ENCODE measurements at places on chromosomes 11 and 22.

- no peaks in the 10 kb centered on the region for H3K27me3 ChIP-seq
- H3K27ac ChIP-seq, result no peak overlapping the region
- H3K36me3 ChIP-seq, result no peaks in the 10 kb centered on the region
- DNase-seq, result no peak
Observed at GRCh38 chr11:92253421-92253820, 28.8 kb downstream of the FAT3 start.

GRCh38 chr22:45648301-45649117, 23.1 kb upstream of the ATXN10 start:
- no peak for DNase-seq
- H3K4me3 ChIP-seq, result no peak overlapping the region
- no peak overlapping the region for H3K27ac ChIP-seq
- no peaks in the 10 kb centered on the region for H3K27me3 ChIP-seq
- H3K4me1 ChIP-seq, result peaks cover 8% of the 10 kb centered on the region

GRCh38 chr11:81987829-81988472, 745.7 kb downstream of the FAM181B start:
- H3K36me3 ChIP-seq, result no peaks in the 10 kb centered on the region
- peaks cover 6% of the 10 kb centered on the region for H3K4me1 ChIP-seq
- no peak overlapping the region for H3K27ac ChIP-seq
- H3K27me3 ChIP-seq, result no peaks in the 10 kb centered on the region
- DNase-seq, result peak; percentile 61

- no peaks in the 10 kb centered on the region for H3K27me3 ChIP-seq
- no peaks in the 10 kb centered on the region for H3K4me1 ChIP-seq
- H3K4me3 ChIP-seq, result no peak overlapping the region
- no peak for DNase-seq
- no peak overlapping the region for H3K27ac ChIP-seq
Observed at GRCh38 chr11:75592715-75593114, 30.7 kb downstream of the SERPINH1 start.

DNA sequence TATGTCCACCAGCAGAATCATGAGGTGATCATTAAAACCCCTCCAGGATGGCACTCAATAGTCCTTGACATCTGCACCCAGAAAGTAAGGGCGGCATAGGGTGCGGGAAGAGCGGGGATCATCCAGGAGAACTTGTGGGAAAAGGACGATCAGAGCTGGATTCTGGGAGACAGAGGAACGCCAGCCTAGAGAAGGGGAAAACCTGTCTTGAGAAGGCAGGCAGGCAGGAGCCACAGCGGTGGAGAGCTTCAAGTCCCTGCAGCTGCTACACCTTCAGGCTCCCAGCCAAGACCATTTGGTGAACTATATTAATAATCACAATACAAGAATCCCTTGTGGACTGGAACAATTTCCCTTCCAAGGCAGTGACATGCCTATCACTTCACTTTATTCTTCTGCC, 134.3 kb downstream of the BUD13 start:
- DNase-seq, result no peak
- H3K27ac ChIP-seq, result no peak overlapping the region
- no peaks in the 10 kb centered on the region for H3K27me3 ChIP-seq
- H3K36me3 ChIP-seq, result no peaks in the 10 kb centered on the region
- H3K4me3 ChIP-seq, result no peak overlapping the region

GRCh38 chr11:121722431-121723245, 269.9 kb upstream of the SORL1-AS1 start:
- peak overlapping the region; percentile 81 for H3K27ac ChIP-seq
- H3K27me3 ChIP-seq, result no peaks in the 10 kb centered on the region
- peak; percentile 92 for DNase-seq
- H3K4me1 ChIP-seq, result no peaks in the 10 kb centered on the region
- H3K36me3 ChIP-seq, result no peaks in the 10 kb centered on the region

- H3K27me3 ChIP-seq, result no peaks in the 10 kb centered on the region
- no peak overlapping the region for H3K4me3 ChIP-seq
- H3K4me1 ChIP-seq, result no peaks in the 10 kb centered on the region
- DNase-seq, result no peak
- H3K27ac ChIP-seq, result no peak overlapping the region
Observed at GRCh38 chr11:120858740-120859139, 165.2 kb upstream of the TBCEL start.

DNA sequence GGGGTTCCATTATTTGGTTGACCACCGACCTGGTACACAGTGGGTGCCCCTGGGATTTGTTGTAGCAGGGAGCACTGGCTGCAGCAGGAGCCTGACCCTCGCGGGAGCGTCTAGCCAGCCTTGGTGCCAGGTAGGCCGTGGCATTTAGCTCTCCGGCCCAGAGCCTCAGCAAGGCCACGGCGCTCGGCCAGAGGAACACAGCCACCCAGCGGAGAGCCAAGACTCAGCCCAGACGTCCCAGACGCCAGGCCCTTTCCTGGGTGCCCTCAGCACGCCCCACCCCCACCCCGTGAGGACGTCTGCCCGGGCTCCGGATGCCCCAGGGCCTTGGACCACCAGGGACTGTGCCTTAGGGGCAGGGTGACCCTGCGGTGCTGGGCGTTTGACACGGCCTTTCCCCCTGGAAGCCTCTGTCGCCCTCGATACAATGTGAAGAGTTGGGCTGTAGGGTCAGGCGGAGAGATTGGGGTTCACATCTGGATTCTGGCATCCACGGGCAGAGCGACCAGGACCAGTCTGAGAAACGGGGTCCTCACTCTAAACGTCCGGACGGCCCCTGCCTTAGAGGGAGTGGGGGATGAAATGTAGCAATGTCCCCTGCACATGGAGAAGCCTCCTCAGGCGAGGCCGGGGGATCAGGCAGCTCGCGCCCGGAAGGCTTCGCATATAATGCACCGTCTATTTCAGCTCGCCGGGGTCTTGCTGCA, 99.2 kb upstream of the FGF3 start:
- H3K4me3 ChIP-seq, result no peak overlapping the region
- DNase-seq, result no peak
- no peaks in the 10 kb centered on the region for H3K4me1 ChIP-seq
- H3K27me3 ChIP-seq, result no peaks in the 10 kb centered on the region
- H3K27ac ChIP-seq, result peak overlapping the region; percentile 62

- H3K4me3 ChIP-seq, result no peak overlapping the region
- H3K27me3 ChIP-seq, result no peaks in the 10 kb centered on the region
- H3K4me1 ChIP-seq, result no peaks in the 10 kb centered on the region
- H3K27ac ChIP-seq, result no peak overlapping the region
- no peaks in the 10 kb centered on the region for H3K36me3 ChIP-seq
Observed at GRCh38 chr11:27194976-27195375, 154.4 kb downstream of the BBOX1 start.

GRCh38 chr11:31240340-31240904, 129.1 kb downstream of the DCDC1 start:
- no peak overlapping the region for H3K4me3 ChIP-seq
- no peak for DNase-seq
- H3K36me3 ChIP-seq, result no peaks in the 10 kb centered on the region
- no peak overlapping the region for H3K27ac ChIP-seq
- H3K27me3 ChIP-seq, result no peaks in the 10 kb centered on the region

GRCh38 chr11:59259047-59259446, 46.3 kb upstream of the MPEG1 start:
- no peak overlapping the region for H3K4me3 ChIP-seq
- DNase-seq, result no peak
- no peak overlapping the region for H3K27ac ChIP-seq
- no peaks in the 10 kb centered on the region for H3K27me3 ChIP-seq
- H3K36me3 ChIP-seq, result no peaks in the 10 kb centered on the region
- H3K4me1 ChIP-seq, result no peaks in the 10 kb centered on the region

DNA sequence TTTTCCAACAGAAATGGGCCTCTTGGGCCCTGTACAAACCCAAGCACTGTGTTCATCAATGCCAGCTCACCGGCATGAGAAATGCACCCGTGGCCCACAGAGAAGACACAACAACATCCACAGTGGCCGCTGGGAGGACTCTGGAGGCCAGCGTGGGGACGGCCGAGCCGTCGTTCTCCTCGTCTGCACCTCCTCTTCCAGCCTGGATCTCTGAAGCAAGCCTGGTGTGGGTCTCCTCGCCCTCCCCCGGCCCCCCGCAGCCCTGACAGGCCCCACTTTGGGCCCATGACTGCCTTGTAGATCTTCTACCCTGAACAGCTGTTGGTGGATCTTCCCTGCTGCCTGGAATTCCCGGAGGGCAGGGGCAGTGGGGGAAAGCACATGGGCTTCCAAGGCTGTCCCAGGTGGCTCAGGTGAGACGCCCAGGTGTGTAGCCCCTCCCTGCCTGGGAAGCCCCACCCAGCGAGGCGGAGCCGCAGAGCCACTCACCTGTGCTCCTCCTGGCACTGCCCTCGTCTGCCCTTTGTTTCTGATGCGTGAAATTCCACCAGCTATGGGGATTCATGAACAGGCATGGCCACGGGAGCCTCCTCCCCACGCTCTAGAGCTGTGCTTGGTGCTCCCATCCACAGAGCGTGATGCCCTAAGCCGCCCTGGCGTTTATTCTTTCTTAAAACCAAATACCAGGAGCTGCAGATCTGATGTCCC, 225.9 kb downstream of the BRD1 start:
- no peak overlapping the region for H3K4me3 ChIP-seq
- H3K27ac ChIP-seq, result no peak overlapping the region
- no peaks in the 10 kb centered on the region for H3K4me1 ChIP-seq
- no peak for DNase-seq

DNA sequence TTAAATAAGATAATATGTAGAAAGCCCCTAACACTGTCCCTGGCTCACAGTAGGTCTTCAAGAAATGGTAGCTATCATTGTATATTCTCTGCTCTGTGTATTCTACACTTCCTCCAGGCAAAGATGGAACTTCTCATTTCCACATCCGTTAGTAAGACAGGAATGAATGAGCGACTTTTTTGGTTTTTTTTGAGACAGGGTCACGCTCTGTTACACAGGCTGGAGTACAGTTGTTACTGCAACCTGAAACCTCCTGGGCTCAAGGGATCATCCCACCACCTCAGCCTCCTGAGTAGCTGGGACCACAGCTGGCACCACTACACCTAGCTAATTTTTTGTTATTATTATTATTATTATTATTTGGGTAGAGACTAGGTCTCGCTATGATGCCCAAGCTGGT, 2.3 kb upstream of the CLPB start:
- peaks cover 14% of the 10 kb centered on the region for H3K4me1 ChIP-seq
- H3K4me3 ChIP-seq, result no peak overlapping the region
- no peaks in the 10 kb centered on the region for H3K36me3 ChIP-seq
- no peaks in the 10 kb centered on the region for H3K27me3 ChIP-seq
- no peak overlapping the region for H3K27ac ChIP-seq
- no peak for DNase-seq

Data from right atrium auricular region (tissue), 2 donors.